A549 treated with CpdA at 1 μM for 4 hours (cell line): ENCODE measurements at places on chromosomes 6 and 20. TPM values are rescaled to one million over a fixed set of nuclear protein-coding genes. Genes with fewer than 3 reads are reported as not detected.

Gene TREML1
- not detected in 5 replicates for total RNA-seq

Gene RAET1E
- 1.9 to 3.0 TPM (median 2.6 TPM) in 5 replicates for total RNA-seq

Gene AVP
- not detected in 5 replicates for total RNA-seq

Gene ADGRB3
- total RNA-seq = not detected in 5 replicates

Gene KCNK16
- total RNA-seq = not detected in 5 replicates

Gene ETV7
- total RNA-seq = 0.10 to 0.33 TPM (median 0.14 TPM) in 4 of 5 replicates, not detected in the other

Gene VNN1
- 0.03 to 0.13 TPM (median 0.11 TPM) in 4 of 5 replicates, not detected in the other for total RNA-seq

Gene MMUT
- total RNA-seq = 4.9 to 7.4 TPM (median 5.8 TPM) in 5 replicates

Gene ELOVL2
- 6.6 to 7.5 TPM (median 6.9 TPM) in 5 replicates for total RNA-seq

Gene CD40
- 3.9 to 4.9 TPM (median 4.5 TPM) in 5 replicates for total RNA-seq

Gene PET117
- total RNA-seq = 18.6 to 27.6 TPM (median 24.7 TPM) in 5 replicates

Gene SLPI
- 8.8 to 14.6 TPM (median 11.2 TPM) in 5 replicates for total RNA-seq

Gene PRR18
- 0.11 to 0.25 TPM (median 0.17 TPM) in 5 replicates for total RNA-seq

Gene RBBP8NL
- 0.03 to 0.05 TPM in 2 of 5 replicates, not detected in the others for total RNA-seq

Gene SNAP25
- 16.3 to 20.3 TPM (median 18.9 TPM) in 5 replicates for total RNA-seq

Gene HLA-DQB1
- total RNA-seq = not detected in 5 replicates

Gene ATP9A
- 10.7 to 16.2 TPM (median 13.6 TPM) in 5 replicates for total RNA-seq

Gene SPAG4
- total RNA-seq = 3.0 to 5.5 TPM (median 4.4 TPM) in 5 replicates

Gene SNRPB2
- 120 to 159 TPM (median 126 TPM) in 5 replicates for total RNA-seq

Gene SLC17A1
- 0.05 TPM in 1 of 5 replicates, not detected in the others for total RNA-seq

Gene SCUBE3
- total RNA-seq = 0.05 to 0.12 TPM (median 0.07 TPM) in 5 replicates

Gene ERVFRD-1
- total RNA-seq = not detected in 5 replicates

Gene RFX6
- total RNA-seq = not detected in 5 replicates

Gene MUC21
- not detected in 5 replicates for total RNA-seq

Gene CD83
- total RNA-seq = 2.1 to 2.7 TPM (median 2.5 TPM) in 5 replicates

Gene KCNK15
- total RNA-seq = 0.51 to 0.89 TPM (median 0.62 TPM) in 5 replicates
